ENCODE measurements at places on chromosomes 1 and 21.

GRCh38 chr1:27572019-27572678, 31.8 kb downstream of the AHDC1 start:
- DNase-seq = no peak

DNA sequence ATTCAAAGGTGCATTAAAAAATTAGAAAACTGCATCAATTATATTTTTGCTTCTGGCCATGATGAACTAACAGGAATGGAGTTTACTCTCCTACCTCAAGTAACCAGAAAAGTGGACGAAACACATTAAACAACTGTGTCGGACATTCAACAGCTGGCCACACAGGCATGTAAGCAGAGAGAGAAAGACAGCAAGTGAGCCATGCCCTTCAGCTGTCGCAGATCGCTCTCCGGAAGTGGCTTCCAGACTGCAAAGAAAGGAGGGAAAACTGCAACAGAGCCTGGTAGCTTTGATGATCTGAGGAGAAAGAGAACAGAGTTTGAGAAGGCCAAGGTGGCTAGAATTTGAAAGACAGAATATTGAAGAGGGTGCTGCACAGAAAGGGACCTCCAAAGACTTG, 557.2 kb downstream of the MATN1 start:
- DNase-seq = no peak

- DNase-seq = no peak
Observed at GRCh38 chr1:245583081-245583480, 428.3 kb downstream of the KIF26B start.

- DNase-seq = peak; percentile 17
Observed at GRCh38 chr1:27489501-27489972, 430 bp downstream of the WASF2 start.
